ENCODE measurements at places on chromosomes 7 and 10.

- DNase-seq, result no peak
Measured at GRCh38 chr10:22998091-22998490, 70.2 kb downstream of the ARMC3 start.

DNA sequence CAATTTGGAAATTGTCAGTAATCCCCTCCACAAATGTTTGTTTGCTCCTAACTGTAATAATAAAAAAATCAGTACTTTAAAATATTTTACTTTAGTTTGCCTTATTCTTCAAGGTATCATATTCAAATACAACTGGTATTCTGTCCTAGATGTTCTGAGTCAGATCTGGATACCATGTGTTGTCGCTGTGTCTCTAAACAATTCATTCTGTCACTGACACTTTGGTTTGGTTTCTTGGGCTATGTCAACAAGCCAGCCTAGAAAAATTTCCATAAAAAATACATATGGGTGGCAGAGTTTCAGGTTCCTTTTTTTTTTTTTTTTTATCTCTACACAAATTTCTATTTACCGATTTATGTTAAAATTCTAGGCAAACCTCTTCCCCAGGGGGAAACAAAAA lies 33.2 kb upstream of the SEMA3D start:
- DNase-seq, result no peak

GRCh38 chr10:77926566-77927401 lies at the start of gene DLG5:
TSS of gene DLG5 (minus strand) at chr10:77926755. CDS start at chr10:77926520, 235 bp downstream.
- no peak for DNase-seq

DNA sequence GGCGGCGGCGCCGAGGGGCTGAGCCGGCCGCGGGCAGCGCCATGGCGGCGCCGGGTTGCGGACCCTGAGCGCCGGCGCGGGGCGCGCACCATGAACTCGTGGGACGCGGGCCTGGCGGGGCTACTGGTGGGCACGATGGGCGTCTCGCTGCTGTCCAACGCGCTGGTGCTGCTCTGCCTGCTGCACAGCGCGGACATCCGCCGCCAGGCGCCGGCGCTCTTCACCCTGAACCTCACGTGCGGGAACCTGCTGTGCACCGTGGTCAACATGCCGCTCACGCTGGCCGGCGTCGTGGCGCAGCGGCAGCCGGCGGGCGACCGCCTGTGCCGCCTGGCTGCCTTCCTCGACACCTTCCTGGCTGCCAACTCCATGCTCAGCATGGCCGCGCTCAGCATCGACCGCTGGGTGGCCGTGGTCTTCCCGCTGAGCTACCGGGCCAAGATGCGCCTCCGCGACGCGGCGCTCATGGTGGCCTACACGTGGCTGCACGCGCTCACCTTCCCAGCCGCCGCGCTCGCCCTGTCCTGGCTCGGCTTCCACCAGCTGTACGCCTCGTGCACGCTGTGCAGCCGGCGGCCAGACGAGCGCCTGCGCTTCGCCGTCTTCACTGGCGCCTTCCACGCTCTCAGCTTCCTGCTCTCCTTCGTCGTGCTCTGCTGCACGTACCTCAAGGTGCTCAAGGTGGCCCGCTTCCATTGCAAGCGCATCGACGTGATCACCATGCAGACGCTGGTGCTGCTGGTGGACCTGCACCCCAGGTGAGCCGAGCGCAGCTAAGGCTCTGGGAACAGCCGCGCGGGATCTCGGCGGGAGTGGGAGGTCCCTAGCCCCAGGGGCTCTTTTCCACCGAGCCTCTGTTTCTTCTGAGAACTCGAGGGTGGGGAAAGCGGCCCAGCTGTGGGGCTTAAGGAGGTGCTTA lies at the start of gene GPR26:
Gene GPR26 (plus strand): TSS at position 38 of the 919 bp plus-strand sequence. CDS start 53 bp downstream, at position 91.
- DNase-seq, result no peak

DNA sequence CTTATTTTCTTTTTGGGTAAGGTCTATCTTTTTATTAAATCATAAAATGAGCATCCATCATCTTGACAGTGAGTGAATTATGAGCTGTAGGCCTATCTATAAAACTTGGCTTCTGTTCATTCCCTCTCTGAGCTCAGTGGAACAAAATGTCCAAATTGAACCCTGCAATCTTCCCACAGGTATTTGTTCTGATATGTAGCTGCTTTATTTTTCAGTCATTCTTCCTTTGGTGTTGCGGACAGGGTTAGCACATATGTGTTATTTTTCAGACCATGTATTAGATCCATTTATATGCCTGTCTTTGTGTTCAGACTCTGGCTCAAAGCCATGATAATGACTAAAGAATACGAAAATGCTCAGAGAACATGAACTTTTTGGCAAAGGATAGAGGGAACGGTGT lies 201.6 kb upstream of the KIAA1217 start:
- no peak for DNase-seq

GRCh38 chr7:42934291-42934690 lies 2.1 kb downstream of the MRPL32 start:
- DNase-seq, result no peak

DNA sequence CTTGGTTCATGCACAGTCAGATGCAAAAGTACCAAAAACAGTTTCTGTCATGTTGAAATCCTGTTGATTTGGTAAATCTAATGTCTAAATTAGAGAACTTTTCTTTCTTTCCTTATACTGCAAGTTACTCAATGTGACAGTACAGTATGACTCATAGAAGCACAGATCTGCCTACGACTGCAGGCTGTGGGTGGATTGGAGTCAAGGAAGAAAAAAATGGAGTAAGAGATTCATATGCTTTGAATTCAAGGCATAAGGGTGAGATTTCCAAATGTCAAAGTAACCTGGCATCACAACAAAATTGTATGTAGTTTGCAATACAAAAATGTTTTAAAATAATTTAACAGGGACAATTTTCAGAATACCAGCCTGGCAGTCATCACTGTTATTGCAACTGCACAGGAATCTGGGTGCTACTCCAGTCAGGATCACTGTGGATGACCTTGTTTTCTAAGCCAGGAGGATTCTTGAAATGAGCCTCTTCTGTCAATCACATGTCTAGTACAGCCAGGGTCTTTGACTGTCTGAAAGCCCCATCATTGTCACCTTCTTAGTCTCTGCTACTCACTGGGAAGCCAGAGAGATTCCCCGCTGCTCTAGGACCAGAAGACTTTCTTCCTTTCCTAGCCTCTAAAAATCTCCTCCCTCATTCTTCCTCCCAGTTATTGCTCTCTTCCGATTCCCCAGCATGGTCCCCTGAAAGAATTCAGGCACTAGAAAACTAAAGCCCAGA lies 83.6 kb downstream of the CD36 start:
- DNase-seq, result no peak

GRCh38 chr7:157205438-157205837 lies 66.7 kb downstream of the UBE3C start:
- no peak for DNase-seq

DNA sequence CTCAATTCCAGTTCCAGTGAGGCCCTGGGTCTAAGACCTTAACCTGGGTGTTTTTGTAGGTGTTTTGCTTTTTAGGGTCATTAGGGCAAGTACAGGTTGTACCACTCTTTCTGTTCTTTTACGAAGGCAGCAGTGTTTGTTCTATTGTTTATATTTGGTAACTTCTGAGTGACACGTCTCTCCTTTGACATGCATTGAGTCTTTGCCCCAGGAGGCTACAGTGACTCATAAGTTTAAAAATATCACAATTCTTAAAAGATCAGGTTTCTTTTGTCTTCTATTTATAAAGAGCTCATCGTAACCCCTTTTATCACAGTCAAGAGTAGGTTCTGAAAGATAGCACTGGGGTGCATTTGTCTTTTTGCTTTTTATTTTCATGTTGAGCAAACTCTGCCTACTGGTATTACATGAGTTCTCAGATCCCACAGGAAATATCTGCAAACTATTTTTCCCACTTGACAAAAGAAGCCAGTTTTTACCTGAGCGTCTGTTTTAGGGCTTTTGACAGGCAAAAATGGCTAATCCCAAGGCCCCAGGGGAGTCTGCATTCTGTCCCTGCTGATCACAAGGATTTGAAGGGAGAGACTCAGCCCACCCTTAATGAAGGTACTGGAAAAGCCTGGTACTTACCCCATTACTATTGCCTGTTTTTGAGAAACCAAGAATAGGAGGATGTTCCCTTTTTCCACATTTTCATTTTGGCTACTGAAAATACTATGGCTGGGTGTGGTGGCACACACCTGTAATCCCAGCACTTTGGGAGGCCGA lies 7.9 kb downstream of the NUDT13 start:
- no peak for DNase-seq

DNA sequence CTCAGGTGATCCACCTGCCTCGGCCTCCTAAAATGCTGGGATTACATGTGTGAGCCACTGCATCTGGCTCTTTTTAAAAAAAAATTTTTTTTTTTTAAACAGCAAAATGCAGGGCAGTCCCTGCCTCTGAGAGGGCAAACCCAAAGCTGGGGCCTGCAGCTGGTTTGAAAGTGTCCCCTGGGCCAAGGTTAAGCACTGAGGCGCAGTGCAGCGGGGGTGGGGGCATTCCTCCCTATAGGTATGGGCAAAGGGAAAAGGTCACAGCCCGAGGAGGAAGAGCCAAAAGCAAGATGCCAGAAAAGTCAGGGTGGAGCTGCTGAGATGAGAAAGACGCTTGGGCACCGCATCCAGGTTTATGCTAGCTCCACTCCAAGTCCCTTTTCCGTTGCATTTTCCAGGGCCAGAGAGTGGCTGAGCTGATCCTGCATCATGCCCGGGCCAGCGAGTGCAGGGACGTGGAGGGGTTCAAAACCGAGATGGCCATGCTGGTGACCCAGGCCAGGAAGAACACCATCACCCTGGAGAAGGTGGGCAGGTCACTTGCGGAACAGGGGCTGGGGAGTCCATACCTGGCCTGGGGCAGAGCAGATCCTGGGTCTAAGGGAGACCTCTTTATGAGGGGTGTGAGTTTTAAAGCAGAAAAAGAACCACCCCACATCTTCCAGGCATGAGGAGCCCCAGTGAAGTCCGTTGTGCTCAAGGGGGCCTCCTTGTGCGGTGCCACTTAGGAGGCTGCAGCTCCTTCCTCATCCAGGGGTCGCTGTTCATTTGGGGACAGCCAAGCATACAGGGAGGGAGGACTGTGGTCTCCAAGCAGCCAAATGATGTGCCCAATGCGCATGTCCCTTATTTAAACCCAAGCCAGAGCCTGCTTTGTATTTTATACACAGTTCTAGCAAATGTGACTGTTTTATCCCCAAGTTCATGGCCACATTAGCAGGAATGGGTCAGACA lies 7.0 kb upstream of the NDUFB2 start:
- DNase-seq, result no peak

DNA sequence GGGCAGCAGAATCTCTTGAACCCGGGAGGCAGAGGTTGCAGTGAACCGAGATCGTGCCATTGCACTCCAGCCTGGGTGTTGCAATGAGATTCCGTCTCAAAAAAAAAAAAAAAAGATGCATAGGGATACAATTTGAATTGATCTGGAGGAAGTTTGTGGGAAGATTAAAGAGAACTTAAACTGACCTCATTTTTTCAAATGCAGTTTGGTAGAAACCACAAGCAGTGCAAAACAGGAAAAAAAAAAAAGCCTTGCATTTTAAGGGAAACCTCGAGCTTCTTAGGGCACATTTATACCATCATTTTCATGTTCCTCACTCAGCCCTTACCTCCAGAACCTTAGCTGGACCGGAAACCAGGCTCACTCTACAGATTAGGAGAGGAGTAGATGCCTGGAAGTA lies 2.8 kb downstream of the KCTD7 start:
- peak; percentile 64 for DNase-seq

GRCh38 chr7:106125417-106125816 lies 13.3 kb upstream of the SYPL1 start:
- DNase-seq, result no peak

- DNase-seq, result no peak
Measured at GRCh38 chr10:110780704-110781103, 91.0 kb upstream of the PDCD4 start.

DNA sequence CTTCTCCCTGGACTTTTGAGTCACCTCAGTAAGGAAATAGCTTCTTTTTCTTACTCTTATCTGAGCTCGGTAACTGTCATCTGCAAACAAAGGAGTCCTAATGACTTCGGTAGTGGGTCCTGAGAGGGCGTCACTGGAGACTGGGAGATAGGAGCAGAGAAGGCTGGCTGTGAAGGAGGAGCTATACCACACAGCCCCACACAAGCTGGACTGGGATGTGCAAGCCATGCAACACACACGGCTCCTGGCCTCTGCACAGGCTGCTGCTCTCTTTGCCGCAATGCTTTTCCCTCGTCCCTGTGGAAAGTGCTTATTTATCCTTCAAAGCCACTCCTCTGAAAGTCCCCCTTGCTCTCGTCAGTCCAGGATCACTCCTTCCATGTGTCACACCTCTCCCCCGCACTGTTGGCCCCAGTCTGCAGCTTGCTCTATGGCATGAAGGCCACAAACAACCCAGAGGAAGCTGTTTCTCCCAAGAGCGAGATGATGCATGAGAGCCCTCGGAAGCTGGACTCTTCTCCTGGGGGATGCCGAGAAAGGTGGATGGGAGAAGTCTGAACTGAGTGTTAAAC lies 14.9 kb downstream of the TMEM273 start:
- no peak for DNase-seq

- DNase-seq, result peak; percentile 22
Measured at GRCh38 chr10:58220769-58221451, 46.8 kb downstream of the IPMK start.

DNA sequence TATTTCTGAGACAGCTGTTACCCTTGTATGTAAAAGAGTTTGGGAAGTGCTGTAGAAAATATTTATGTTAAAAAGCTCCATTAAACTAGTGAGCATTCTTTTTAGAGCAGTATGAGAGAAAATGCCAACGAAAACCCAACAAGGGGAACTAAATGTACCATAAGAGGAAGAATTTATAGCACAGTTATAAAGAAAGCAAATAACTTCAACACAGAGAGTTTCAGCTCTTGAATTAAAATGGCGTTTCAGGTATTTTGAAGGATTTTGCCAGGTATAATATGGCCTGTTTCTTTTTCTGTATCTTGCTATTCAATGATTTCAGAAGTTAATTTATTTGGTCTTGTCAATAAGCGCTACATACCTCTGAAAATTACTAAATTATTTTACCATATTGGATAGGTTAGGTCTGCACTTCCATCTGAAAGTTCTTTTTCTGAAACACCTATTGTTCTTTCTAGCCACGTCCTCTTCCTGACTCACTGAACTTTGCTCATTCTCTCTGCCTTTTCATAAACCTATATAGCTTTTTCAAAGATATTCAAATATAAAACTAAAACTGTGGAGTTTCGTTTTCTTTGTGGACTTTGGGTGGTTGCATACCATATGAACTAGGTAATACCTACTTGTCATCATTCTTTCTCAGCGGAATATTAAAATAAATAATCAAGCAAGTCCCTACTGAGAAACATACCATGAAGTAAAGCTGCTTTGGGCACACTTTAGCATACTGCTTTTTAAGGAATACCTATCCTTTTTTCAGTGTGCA lies 136.1 kb downstream of the SEMA3A start:
- no peak for DNase-seq
